ENCODE measurements at places on chromosomes 12 and 14.

DNA sequence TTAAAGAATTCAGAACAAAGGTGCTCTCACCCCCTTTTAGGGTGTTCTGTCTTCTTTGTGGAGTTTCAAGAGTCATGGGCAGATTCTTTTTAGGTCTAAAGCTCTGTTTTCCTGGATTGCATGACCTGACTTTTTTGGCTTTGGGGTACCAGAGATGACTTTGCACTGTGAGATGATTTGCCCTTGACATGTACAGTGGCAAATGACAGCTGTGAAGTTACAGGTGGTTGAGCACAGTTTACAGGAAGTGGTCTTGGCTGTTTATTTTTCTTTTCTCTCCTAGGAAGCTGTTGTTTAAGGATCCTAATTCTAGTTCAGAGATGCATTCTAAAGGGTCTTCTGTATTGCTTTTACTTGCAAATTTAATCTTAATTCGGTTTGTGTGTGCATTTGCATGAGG, 83.8 kb upstream of the METAP2 start:
- DNase-seq, result no peak

GRCh38 chr14:81766321-81766915, 232.8 kb upstream of the SEL1L start:
- DNase-seq, result no peak

- DNase-seq, result peak; percentile 70
These were observed 25.2 kb downstream of the KRT8 start for GRCh38 chr12:52879394-52880351.

- DNase-seq, result no peak
These were observed 76.0 kb downstream of the SYNE2 start for GRCh38 chr14:63928744-63929174.

DNA sequence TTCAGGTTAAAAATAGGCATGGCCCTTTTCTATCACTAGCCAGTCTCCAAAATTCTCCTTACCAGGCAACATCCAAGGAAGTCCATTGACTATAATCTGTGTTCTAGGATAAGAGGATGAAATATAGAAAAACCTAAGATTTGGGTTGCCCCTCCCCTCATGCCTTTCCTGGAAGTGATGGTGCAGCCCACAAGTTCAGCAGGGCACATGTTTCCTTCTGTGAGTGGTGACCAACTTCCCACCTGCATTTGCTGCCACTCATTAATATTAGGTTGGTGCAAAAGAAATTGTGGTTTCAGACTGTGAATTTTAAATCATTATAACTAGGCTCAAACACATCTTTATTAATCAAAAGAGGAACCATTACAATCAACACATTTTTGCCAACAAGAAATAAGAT, 250.5 kb upstream of the FKBP4 start:
- peak; percentile 69 for DNase-seq

DNA sequence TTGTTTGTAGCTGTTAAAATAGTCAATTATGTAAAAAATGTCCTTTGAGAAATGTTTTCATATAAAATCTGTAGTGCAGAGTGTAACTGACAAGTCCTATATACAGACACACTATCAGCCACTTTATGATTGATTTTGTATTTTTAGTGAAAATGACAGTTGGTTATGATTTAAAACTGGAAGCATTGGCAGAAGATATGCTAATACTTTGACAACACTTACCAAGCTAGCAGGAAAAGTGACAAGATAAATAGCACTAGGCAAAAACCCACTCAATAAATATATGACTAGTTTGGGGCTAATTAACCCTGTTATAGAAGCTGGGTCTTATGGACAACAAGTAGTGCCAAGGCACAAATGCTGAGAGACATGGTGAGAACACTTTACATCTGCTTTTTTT, 772.9 kb upstream of the NOVA1 start:
- DNase-seq, result no peak

DNA sequence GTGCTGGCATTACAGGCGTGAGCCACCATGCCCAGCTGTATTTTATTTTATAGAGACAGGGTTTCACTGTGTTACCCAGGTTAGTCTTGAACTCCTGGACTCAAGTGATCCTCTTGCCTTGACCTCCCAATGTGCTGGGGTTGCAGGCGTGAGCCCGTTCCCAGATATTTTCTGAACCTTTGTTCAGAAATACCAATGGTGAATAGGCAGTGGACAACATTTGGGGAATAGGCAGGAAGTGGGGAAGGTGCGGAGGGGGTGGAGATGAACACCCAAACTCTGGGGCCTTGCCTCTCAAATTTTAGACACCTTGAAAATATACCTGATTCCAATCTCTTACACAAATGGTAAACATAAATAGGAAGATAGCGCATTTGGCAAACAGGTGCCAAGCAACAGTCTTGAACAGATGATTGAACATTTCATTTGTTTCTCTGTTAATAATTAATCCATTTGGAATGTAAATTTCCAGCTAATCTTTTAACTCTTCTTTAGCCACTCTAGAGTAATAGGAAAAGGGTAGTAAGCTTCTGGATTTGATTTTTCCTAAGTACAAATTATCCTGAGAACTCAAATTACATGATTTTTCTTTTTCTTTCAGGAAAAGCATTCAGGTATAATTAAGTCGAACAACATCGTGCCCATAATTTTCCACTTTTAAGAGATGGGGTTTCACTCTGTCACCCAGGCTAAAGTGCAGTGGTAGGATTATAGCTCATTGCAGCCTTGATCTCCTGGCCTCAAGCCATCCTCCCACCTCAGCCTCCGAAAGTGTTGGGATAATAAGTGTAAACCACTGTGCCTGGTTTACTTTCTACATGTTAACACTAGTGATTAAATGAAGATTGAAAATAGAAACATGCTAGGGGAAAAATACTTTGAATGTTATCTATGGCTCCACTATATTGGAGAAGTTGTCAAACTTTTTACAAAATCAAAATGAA, 22.9 kb upstream of the RNF34 start:
- no peak for DNase-seq

- no peak for DNase-seq
These were observed 89.3 kb upstream of the RFX4 start for GRCh38 chr12:106493531-106493930.

DNA sequence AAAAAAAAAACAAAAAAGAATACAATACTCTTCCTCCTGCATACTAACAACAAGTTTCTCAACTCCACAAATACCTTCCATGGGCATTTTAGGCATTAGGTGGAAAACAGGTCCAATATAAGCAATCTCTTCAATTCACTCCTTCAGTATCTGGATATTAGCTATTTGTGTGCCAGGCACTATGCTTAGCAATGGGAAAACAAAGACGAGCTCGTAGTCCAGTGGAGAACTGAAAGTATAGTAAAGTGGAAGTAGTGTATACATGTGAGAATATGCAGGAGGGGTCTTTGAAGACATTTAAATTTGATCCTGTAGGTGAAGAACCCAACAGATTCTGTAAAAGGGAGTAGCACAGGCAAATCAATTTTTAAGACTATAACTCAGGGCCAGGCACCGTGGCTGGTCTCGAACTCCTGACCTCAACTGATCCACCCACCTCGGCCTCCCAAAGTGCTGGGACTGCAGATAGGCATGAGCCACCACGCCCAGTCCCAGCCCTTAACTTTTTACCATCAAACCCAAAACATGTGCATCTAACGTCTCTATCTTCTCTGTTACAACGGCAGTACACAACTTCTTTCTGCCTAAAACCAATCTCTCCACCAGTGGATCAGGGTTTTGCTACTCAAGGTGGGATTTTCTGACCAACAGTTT, 10.6 kb downstream of the HECTD1 start:
- no peak for DNase-seq

DNA sequence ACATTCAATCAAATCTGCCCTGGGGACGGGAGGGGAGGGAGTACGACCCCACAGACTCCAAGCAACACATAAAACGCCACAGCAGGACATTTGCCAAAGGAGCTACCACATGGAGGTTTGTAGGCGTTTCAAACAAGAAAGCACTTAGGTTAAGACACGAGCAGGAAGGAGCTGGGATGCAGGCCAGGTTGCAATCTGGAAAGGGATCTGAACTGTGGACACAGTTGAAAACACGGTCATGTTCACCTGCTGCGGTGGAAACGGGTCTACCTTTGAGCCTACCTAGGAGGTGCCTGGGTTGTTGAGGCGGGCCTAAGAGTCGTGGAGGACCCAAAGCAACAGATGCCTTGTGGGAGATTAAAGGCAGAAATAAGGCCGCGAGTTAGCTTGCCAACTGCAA, 18.4 kb downstream of the PRKAB1 start:
- DNase-seq, result no peak

- no peak for DNase-seq
These were observed 146.7 kb downstream of the TSPAN9 start for GRCh38 chr12:3223601-3224529.

DNA sequence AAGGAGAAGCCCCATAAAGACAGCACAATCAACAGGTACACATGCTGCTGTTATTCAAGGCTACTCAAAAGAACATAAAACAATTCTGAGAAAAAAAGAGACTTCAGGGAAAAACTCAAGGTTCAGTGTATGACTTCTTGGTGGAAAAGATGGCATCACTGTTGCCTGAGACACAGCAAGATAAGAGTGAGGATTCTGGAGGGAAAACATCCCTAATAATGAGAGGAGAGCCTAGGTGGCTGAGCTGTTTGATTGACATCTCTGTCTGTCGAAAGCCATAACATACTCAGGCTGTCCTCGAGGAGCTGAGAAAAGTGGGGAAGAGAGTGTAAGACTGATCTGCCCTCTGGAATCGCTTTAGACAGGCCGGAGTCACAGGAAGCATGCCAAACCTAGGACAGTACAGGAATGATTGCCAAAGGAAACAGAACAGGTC, 193.4 kb upstream of the AMIGO2 start:
- DNase-seq, result no peak

DNA sequence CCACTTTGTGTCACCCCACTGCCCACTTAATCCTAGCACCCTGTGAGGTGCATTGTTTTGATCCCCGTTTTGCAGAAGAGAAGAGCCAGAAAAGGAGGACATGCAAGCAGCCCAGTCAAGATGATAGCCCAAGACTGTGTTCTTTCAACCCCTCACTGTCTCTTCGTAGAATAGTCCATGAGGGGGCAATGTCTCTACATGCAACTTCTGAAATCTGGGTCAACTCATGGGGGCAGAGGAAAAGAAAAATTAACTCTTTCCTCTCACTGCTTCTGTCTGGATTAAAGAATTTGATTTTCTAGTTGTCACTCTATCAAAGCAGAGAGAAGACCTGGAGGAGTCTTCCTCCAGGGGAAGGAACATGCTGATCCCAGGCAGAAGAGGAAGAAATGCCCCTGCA, 229.6 kb upstream of the NOS1 start:
- DNase-seq, result no peak

GRCh38 chr14:78071016-78071549, 99.1 kb upstream of the NRXN3 start:
- no peak for DNase-seq

DNA sequence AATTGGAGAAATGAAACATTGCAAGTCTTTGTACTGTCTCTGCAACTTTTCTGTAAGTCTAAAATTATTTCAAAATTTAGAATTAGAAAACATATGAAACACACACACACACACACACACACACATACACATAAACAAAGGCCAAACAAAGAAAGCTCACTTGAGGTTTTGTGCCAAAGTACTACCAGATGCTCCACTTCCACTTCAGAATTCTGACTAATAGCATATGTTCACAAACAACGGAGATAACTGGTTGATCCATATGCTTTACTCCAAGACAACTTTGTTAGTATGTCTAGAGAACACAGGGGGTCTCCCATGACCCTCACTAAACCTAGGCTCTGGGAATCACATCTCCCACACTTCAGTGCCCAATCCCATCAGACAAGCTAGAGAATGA, 133.8 kb upstream of the CLEC14A start:
- no peak for DNase-seq

- DNase-seq, result peak; percentile 74
These were observed 74.9 kb downstream of the PAWR start for GRCh38 chr12:79615596-79616560.

DNA sequence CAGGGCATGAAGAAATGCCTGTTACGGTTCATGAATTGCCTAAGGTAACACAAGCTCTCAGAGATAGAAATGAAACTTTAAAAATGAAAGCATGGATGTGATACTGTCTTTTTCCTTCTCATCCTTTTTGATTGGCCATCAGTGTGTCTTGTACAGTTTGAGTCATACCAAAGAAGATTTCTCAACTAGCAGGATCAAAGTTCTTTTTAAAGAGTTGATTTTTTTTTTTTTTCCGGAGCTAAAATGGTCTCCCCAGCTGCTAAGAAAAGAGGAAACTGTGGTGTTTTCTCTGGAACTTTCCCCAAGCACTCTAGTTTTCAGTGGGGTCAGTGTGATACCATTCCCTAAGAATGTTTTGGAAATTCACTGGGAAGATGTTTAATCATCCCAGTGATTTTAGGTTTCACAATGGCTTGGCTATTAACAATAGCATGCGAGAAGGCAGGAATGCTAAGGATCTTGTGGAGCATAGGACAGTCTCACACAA, 105.0 kb downstream of the ETNK1 start:
- no peak for DNase-seq

GRCh38 chr12:57893431-57894353, 47.2 kb upstream of the CTDSP2 start:
- DNase-seq, result no peak

DNA sequence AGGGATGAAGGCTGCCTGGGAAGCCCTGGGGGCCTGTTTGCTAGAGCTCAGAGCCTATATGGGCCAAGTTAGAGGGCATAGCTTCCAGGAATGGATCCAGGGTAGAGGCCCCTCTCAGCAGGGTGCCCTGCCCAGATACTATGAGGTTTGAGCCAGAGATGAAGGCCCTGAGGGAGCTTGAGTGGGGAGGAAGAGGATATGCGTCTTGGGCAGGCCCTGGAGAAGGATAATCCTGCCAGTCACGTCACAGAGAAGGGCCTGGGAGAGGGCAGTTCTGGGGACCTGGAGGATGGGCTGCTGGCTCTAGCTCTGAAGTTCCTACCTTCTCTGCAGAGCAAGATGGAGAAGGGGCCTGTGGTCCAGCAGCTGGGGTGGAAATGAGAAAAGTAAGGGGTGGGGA, 5.9 kb upstream of the CACNB3 start:
- no peak for DNase-seq

GRCh38 chr12:83122623-83122934, 435.9 kb downstream of the TMTC2 start:
- no peak for DNase-seq

DNA sequence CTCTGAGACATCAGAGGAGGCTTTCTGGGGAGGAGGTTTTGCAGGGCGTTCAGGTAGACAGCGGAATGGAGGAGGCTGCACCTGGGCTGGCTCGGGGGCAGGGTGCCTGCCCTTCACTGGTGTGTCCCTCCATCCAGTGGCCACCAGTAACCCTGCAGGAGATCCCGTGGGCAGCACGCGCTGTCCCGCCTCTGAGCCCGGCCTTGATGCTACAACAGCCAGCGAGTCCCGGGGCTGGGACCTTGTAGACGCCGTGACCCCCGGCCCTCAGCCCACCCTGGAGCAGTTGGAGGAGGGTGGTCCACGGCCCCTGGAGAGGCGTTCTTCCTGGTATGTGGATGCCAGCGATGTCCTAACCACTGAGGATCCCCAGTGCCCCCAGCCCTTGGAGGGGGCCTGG, 10.0 kb upstream of the ADSS1 start:
- no peak for DNase-seq

- DNase-seq, result peak; percentile 76
These were observed 1.2 kb upstream of the PA2G4 start for GRCh38 chr12:56103066-56103711.
